Anterior cingulate cortex (tissue), 58 donors: ENCODE measurements at places on chromosomes 1 and 21.

- no peak for DNase-seq
Measured at GRCh38 chr21:29305068-29305467, 6.3 kb downstream of the BACH1 start.

DNA sequence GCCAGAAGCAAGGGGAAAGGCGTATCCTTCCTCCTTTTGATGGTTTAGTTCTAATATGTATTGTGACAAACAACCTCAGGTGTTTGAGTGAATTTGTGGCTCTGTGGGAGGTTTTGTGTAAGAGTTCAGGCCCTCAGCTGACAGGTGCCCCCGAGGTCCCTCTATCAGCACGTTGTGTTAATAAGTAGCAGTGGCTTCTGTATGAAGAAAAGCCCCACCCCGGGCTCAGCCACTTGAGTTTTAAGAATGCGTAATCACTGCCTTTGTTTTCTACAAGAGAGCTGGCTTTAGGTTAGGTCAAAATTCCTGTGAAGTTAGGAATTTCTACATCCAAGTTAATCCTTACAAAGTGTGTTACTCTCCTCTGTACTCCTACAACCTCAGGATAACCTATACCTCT lies 92.4 kb upstream of the PGBD5 start:
- no peak for DNase-seq

GRCh38 chr1:11494771-11495170 lies 15.8 kb downstream of the DISP3 start:
- no peak for DNase-seq

- no peak for DNase-seq
Measured at GRCh38 chr1:116538544-116538943, 32.3 kb downstream of the CD58 start.

GRCh38 chr1:213484758-213485157 lies 433.7 kb downstream of the RPS6KC1 start:
- DNase-seq: no peak

DNA sequence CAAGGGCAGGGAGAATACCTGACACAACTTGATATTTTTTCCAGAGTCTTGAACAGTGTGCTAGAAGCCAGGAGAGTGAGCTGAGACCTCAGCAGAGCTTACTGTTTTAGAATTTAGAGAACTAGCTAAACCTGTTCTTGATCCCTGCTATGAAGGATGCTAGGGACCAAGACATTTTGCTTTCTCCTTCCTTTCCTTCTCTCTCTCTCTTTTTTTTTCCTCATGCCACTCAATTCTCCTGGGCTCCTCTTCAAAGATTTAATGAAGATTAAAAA lies 99.0 kb downstream of the NGF start:
- DNase-seq: no peak

- DNase-seq: no peak
Measured at GRCh38 chr1:237411621-237412020, 369.6 kb downstream of the RYR2 start.

GRCh38 chr1:16420424-16421118 lies 16.7 kb downstream of the SPATA21 start:
- DNase-seq: no peak

GRCh38 chr1:108897865-108898720 lies 21.3 kb downstream of the GPSM2 start:
- DNase-seq: no peak

GRCh38 chr1:90881034-90881433 lies 140.8 kb downstream of the ZNF644 start:
- no peak for DNase-seq

DNA sequence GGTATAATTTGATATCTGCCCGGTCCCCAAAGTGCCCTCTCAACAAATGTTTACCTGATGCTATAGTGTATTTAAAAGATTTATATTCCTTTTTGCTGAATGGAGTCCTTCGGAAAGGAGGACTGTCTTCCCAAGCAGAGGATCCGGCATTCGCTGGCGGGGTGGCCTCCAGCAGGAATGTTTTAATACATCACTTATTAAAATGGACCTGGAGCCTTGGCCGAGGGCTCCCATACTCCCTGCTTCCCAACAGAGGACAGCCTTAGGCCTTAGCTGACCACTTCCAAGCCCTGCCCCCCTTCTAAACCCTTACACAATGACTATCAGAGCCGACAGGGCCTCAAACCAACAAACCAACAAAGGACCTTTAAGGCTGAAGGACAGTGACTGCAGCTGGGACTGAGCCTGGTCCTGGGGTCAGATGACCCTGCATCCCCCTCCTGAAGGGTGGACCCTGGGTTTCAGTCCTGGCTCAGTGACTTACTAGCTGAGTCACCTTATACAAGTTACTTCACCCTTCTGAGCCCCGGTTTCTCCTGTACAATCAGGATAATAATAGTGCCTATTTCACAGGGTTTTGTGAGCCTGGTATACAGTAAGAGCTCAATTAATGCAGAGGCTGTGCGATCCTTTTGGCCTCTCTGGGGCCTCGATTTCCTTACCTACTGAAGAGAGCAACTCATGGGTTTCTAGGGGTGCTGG lies 5.6 kb downstream of the CAMK2N1 start:
- no peak for DNase-seq

- no peak for DNase-seq
Measured at GRCh38 chr21:40840401-40841125, 6.4 kb downstream of the DSCAM start.

DNA sequence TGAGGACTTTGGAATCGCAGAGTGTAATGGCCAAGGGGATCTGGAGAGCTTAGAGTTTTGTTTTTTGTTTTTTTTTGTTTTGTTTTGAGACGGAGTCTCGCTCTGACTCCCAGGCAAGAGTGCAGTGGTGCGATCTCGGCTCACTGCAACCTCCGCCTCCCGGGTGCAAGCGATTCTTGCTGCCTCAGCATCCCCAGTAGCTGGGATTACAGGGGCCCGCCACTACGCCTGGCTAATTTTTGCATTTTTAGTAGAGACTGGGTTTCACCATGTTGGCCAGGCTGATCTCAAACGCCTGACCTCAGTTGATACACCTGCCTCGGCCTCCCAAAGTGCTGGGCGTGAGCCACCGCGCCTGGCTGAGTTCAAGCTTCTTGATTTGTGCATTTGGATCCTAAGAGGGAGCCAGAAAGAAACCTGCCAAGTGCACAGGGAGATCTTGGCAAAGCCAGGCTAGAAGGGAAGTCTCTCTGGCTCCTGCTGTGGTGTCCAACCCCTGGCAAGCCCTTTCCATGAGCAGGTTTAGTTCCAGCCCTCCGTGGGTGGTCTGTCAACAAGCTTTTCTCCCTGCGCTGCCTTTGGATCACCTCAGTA lies 852 bp downstream of the FAAH start:
- peak; percentile 46 for DNase-seq

DNA sequence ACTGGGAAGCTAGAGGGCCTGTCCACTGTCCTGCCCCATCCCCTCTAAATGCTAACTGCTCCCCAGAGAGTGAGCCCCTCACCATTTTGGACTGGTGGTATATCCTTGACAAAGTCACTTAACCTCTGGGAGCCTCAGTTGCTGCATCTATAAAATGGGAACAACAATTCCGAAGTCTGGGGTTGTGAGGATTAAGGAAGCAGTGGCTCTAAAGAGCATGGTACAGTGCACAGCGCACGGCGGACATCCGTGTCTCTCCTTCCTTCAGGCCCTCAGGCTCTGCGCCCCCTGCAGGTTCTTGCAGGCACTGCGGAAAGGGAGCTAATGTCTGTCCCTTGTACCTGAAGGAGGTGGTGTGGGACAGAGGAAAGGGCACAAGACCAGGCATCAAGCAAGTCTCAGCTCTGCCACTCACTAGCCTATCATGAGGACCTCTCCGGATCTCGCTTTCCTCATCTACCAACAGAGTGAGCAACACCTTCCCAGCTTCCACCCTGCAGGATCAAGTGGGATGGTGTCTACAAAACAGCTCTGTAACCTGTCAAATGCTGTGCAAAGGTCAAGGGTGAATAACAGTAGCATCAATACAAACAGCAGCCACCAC lies 20.1 kb downstream of the ECE1 start:
- DNase-seq: peak; percentile 17

- no peak for DNase-seq
Measured at GRCh38 chr1:80003250-80003649, 996.7 kb upstream of the ADGRL4 start.

DNA sequence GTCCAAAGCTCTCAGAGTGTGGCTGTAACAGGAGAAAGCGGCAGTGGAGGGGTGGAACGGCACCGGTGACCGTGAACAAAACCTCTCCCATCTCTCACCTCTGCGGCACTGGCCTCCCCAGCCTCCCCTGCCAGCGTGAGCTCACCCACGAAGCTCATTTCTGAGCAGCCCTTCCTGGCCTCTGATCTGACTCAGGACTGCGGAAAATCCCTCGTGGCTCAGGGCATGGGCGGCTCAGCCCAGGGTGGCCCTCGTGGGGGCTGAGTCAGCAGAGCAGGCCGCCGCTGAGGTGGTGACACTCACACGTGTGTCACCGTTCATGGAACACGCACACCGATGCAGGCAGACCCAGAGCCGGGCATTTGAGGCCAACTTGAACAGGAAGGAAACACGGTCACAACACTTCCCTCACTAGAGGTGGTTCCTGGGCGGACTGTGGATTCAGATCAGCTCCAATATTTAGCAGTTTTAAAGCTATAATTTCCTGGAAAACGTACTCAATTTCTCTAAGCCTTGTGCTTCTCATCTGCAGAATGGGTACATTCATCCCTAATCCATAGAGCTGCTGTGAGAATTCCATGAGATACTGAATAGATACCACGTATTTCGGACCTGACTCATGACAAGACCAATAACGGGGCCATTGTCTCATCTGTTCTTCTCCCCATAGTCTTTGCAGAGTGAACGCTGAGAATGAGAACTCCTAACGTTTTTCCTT lies 115.0 kb upstream of the TMPRSS2 start:
- DNase-seq: no peak

- DNase-seq: no peak
Measured at GRCh38 chr1:195960580-195960979, 647.7 kb downstream of the KCNT2 start.

DNA sequence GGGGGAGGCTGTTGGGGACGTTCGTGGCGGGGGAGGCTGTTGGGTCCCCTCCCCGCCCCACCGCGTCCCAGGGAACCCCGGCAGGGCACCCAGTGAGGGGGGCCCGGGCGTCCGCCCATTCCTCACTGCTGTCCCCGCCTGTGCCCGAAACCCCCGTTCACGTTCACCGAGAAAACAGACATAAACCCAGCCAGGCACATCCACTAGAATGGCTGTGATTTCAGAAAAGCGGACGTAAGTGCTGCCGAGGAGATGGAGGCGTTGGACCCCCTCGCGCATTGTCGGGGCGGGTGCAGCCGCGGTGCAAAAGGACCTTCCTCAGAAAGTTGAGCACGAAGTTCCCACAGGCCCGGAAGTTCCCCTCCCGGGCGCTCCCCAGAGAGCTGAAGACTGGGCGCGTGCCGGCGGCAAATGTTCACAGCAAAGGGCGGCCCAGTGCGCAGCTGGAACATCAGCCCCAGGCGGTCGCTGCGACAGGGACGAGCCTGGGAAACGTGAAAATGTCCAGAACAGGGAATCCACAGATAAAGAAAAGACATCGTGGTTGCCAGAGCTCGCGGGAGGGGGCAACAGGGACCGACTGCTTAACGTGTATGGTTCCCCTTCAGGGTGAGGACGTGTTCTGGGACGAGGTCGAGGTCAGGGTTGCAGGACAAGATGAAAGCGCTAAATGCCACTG lies 18.5 kb upstream of the SAMD11 start:
- DNase-seq: no peak

GRCh38 chr1:186188004-186188539 lies 187.0 kb downstream of the TPR start:
- no peak for DNase-seq

- no peak for DNase-seq
Measured at GRCh38 chr1:192901500-192901899, 92.7 kb downstream of the RGS2 start.

DNA sequence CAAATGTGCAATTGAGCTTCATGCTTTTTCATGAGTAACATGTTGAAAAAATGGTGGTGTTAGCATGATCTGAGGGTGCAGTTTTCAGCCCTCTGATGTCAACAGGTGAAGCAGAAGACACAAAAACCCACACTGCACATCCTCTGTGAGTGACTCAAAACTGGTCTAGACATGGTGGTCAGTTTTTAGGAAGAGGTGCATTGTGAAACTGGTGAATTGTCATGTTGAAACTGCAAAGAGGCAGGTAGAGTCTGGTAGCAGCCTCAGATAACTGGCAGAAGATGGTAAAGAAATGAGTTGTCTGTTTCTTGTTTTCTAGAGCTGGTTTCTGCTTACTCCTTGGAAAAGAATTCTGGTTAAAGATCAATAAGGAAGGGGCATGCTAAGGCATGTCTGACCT lies 97.3 kb upstream of the HMCN1 start:
- DNase-seq: no peak

DNA sequence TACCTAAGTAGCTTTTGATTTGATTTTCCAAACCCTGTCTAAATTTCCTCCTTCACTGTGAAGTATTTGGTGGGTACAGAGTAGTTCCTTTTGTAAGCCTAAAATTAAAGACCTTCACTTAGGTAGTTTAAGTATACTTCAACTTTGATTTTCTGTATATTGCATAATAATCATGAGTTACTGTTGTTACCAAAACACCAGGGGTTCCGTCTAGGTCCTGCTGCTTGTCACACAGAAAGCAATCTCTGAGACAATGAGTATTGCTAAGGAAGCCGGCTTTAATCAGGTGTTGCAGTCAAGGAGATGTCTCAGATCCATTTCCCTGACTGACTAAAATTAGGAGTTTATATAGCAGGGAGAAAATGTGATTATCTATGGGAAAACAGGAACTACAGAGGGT lies 15.3 kb downstream of the RPS6KC1 start:
- DNase-seq: no peak

DNA sequence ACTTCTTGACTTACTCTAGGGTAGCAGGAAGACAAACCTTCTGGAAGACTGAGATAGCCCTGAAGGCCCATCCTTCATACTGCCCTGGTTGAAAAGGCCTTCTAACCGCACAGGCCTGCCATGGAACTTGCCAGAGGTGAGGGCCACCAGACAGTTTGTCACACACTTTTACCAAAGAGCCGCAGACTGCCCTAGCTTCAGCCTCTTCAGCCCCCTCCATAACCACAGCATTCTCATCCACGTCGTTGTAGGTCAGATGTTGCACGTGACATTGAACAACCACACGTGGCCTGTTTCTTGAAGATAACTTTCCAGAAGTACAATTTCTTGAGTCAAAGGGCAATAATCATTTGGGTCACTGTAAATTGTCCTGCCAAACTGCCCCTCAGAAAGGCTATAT lies 18.9 kb downstream of the ZNF362 start:
- DNase-seq: no peak

- DNase-seq: no peak
Measured at GRCh38 chr1:18636596-18637508, 6.2 kb downstream of the PAX7 start.

GRCh38 chr1:105914403-105914802 lies 1142.1 kb upstream of the PRMT6 start:
- no peak for DNase-seq

GRCh38 chr1:171744986-171745385 lies 3.1 kb upstream of the VAMP4 start:
- no peak for DNase-seq
